ENCODE measurements at places on chromosomes 12 and 14. TPM values are rescaled to one million over a fixed set of nuclear protein-coding genes. Genes with fewer than 3 reads are reported as not detected.

The CCDC196 gene
- not detected for total RNA-seq

The PLA2G1B gene
- not detected for total RNA-seq

The SLC39A2 gene
- not detected for total RNA-seq

The RAB5B gene
- total RNA-seq = 36.6 TPM

The MIPOL1 gene
- not detected for total RNA-seq
